ENCODE measurements at places on chromosomes 1 and 21. TPM values are rescaled to one million over a fixed set of nuclear protein-coding genes. Genes with fewer than 3 reads are reported as not detected.
A peak's percentile ranks its signal among the peaks of the same experiment; 100 is the strongest.

Gene SLC44A5
- not detected for total RNA-seq

Gene UBE4B
- total RNA-seq, result 37.9 TPM

Gene ZNF593OS
- total RNA-seq, result not detected

GRCh38 chr1:187266051-187266450 lies 437.3 kb downstream of the PLA2G4A start:
- no peak for DNase-seq

GRCh38 chr1:164515711-164516331 lies 43.2 kb upstream of the PBX1 start:
- no peak for DNase-seq

DNA sequence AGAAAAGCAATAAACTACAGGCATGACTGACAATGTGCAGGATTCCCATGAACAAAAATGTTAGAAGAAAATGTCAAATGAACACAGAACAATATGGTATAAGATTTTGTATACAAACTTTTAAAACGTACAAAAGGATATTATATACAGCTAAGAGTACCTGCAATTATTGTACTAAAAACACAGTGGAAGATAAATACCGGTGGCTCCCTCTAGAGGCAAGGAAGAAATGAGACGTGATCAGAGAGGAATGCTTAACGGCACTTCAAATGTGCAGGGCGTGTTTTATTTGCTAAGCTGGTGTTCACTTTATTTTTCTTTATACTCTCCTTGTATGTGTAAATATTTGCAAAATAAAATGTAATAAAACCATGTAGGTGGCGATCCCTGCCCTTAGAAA lies 191.8 kb upstream of the SAMSN1 start:
- DNase-seq, result peak; percentile 83

GRCh38 chr21:46092811-46093667 lies 4.9 kb upstream of the COL6A2 start:
- no peak for DNase-seq

GRCh38 chr1:99808391-99809115 lies 41.6 kb upstream of the AGL start:
- DNase-seq, result peak; percentile 93

GRCh38 chr1:43708002-43708410 lies 670 bp downstream of the ST3GAL3 start:
- DNase-seq, result peak; percentile 4

DNA sequence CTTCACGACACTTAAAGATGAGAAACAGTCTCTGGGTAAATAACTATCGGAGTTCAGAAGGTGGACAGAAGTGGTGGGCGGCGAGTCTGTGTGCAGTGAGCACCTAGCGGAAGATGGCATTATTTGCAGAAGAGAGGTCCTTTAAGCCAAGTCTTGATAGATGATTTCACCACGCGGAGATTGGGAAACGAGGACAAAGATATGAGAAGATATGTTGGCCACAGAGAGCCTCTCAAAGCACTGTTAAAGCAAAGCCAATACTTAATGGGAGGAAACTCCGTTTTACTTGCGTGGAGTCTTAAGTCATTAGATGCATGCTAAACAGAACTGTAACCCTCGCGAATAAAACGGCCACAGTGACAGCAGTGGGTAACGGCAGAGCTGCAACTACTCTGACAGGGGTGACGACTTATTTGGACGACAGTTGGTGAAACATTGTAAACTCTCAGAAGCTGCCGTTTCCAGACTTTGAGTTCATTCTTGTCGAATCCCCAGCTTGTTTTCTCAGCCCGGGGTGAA lies 577 bp upstream of the CEP350 start:
- DNase-seq, result no peak

DNA sequence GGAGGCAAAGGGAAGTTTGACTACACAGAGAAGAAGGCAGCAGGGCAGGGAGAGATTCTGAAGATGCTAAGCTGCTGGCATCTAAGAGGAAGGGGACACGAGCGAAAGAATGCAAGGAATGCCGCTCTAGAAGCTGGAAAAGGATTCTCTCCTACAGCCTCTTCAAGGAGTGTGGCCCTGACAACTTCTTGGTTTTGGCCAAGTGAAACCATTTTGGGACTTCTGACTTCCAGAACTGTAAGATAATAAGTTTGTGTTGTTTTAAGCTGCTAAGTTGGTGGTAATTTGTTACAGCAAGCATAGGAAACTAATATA lies 28.5 kb downstream of the MGST3 start:
- no peak for DNase-seq

- DNase-seq, result peak; percentile 84
Measured at GRCh38 chr1:162857850-162858249, 3.1 kb downstream of the CCDC190 start.

DNA sequence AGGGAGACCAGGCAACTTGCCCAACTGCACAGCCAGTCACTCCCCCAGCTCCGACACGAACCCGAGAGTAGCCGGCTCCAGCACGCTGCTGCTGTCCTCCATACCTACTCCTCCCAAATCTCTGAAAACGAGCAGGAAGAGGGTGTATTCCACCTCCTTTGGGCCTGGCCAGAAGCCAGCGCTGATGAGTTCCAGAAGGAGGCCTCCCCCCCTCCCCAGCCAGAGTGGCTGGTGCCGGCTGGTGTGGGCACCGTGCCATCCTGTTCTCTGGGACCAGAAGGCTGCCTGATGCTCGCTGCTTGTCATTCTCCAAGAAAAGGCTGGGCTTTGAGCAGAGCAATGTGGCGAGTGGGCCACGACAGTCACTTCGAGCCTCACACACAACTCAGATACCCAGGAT lies 22.2 kb downstream of the KCNN3 start:
- DNase-seq, result no peak
